Stimulated activated CD4-positive, alpha-beta T cell treated with anti-CD3 and anti-CD28 coated beads, Interleukin-1b, Interleukin-23, amount 100 ng/mL, for 1 hour (primary cell): ENCODE measurements at places on chromosomes 3 and 15.

DNA sequence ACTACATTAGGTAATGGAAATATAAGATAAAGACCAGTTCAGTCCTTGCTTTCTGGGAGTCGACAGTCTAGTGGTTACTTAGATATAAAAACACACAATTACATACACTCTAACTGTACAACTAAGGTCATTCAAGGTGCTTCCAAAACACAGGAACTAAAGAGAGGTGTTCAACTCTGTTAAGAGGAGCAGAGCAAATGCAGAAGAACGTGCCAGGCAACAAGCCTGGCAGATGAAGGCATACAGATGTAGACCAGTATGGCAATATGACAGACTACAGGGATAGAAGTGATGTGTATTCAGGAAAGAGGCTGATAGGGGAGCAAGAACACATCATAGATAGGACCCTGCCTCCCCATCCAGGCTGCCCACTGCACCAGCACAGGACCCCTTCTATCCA, 78.3 kb downstream of the CBLB start:
- no peak for DNase-seq

DNA sequence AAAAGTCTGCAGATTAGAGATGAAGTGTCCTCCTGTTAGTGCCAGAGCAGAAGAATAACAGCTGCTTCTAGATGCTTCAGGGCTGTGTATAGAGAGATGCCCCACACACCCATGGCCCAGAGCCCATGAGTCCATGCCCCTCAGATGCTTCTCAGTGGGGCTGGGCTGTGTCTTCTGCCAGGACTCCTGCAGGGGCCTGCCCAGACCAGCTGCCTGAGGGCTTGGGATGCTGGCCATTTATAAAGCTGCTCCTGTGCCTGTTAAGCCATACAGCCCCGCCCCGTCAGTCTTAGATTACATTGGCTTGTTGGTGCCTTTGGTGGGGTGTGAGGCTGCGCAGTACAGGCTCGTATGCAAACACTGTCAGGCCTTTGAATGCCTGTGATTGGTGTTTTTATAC, 318.0 kb upstream of the CTDSPL start:
- no peak for DNase-seq

DNA sequence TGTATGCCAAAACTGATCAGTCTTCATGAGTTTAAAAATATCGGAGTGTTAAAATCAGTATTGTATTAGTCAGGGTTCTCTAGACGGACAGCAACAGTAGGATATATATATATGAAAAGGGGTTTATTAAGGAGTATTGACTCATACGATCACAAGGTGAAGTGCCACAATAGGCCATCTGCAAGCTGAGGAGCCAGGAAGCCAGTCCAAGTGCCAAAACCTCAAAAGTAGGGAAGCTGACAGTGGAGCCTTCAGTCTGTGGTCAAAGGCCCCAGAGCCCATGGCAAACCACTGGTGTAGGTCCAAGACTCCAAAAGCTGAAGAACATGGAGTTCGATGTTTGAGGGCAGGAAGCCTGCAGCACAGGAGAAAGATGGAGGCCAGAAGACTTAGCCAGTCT, 391.0 kb upstream of the CADM2 start:
- no peak for DNase-seq

DNA sequence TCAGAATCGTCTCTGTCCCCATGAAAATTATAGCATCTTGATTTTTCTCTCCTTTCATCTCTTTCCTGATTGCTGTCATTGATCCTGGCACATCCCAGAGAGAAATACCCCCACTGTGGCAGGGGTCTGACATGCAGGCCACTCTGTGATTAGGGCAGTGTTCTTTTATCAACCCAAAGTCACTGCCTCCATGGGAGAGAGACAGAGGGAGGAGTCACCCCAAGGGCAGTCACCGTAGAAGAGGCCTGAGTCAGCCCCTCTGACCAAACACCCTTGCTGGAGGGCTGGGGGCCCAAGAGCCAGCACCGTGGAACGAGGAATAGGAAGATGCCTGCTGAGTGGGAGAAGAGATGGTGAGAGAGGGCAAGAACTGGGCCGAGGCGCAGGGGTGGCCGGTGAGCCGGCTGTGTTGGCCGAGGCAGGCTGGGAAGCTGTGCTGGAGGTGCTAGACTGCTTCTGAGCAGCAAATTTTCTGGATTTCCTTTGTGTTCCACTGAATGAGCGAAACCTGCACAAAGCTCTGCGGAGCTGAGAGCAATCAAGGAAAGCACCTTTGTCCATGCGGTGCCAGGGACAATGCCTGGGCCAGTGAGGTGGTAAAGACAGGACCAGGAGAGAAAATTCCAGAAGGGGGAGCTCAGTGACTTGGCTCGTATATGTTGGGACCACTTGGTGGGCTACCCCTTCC, 103.8 kb downstream of the ADCY5 start:
- no peak for DNase-seq

DNA sequence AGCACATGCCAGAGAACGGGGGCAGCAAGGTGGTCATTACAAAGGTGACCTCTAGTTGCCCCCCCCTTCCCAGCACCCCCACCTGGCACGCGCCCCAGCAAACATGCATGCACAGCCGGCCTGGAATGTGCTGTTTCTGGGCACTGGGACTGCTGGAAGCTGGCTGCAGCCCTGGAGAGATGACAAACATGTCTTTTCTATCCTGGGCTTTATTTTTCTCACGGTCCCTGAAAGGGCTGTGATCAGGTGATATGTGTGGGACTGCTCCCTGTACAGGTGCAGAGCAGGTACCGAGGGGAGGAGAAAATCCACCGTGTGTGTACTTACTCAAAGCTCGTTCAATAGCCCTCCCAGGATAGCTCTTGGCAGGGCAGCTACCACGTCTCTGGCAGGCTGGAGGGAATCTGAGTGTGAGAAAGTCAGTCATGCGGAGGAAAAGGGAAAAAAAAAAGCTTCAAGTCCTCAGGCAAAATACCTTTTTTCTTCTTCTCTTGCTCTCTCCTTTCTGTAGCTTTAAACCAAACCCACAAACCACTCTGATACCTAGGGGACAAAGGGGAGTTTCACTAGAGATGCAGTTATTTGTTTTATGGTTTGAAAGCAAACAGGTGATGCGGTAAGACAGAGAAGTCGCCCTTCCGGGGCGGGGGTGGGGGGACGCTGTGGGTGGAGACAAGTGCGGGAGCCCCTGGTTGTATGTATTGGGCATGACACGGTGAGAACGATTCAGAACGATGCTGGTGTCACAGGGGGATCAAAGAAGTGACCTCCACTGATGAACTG, 5.0 kb upstream of the HES1 start:
- DNase-seq, result no peak

DNA sequence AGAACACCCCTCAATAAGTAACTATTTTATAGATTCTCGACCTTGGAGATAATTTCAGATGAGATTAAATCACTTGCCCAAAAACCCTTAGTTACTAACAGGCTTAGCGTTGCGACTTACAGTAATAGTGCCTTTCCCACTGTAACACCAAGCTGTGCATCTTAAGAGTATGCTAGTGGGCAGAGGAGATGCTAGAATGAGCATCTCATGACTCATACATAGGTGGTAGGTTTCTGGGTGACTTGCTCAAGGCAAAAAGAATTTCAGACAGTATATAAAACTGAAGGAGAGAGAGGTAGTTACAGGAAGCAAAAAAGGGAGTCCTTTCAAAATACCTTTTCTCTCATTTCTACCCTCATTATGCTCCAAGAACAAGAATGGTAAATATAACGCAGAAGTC, 3.9 kb downstream of the KATNBL1 start:
- no peak for DNase-seq

DNA sequence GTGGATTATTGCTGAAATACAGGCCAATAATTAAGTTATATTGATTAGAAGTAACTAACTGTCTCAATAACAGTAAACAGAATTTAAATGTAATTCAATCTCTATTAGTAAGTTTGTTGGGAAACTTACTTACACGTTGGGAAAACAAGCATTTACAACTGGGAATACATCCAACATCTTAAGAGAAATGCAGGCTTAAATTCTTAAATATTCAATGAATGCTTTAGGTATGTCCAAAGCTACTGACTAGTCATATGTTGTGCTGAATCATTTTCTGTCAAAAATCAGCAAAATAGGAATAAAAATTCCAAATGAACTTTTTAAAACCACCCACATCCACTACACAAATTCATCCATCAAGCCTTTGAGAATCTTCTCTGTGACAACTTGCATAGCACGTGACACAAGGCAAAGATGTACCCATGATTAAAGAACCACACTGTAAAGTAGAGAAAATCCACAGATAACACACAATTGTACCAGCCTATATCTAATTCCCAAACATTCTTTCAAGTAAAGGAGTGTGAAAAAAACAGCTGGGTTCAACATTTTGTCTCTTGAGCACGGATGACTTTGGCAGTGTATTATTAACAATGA, 60.0 kb downstream of the NMNAT3 start:
- no peak for DNase-seq

DNA sequence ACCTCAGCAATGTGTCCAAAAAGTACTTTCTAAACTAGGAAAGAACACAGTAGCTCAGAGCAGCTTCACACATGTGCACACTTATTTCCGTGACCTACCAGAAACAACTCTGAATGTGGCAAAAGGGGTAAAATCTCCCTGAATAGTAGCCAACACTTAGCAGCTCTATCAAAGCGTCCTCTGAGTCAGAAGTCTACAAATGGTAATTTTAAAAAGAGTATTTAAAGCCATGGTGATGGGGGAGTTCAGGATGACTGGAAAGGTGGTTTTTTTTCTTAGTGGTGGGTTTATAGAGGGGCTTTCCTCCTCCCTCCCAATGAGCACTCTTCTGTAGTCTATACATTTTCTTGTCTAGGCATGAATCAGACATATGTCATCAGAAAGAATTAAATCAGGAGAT, 223.8 kb upstream of the PRICKLE2 start:
- DNase-seq, result no peak

DNA sequence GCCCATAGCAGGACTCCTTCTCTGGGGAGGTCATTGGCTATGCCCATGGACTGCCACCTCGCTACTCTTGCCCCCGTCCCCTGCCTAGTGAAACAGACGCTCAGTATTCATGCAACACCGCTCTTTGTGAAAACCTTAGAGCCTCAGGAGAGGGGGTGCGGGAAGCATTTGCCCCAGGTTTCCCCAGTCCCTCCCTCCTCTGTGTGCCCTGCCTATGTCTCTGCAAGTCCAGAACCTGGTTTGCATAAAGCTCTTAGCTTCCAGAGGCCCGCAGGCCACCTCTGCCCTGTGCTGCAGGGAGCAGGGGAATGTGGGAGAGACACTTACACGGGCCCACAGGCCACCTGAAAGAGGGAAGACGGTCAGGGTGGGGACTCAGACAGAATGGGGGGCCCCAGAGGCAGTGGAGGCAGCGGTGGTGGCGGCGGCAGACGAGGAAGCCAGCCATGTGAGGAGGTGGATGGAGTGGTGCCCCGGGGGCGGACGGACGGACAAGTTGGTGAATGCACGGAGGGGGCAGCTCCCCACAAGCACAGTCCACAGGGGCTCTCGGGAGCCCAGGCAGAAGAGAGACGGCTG, 33.8 kb upstream of the CTSH start:
- DNase-seq, result no peak

DNA sequence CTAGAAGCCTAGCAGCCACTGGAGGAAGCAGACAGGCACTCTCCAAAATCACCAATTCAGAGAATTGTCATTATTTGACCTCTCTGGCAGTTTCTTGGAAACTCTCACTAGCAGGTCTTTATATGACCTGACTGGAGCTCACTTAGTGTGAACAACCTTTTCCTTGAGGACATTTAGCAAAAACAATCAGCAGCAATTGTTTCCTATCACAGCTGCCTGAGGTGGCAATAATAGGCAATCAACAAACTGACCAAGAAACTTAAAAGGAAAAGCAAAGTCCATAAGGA, 162.4 kb upstream of the STT3B start:
- DNase-seq, result no peak

- no peak for DNase-seq
Observed at GRCh38 chr3:38136393-38136776, 542 bp downstream of the ACAA1 start.

DNA sequence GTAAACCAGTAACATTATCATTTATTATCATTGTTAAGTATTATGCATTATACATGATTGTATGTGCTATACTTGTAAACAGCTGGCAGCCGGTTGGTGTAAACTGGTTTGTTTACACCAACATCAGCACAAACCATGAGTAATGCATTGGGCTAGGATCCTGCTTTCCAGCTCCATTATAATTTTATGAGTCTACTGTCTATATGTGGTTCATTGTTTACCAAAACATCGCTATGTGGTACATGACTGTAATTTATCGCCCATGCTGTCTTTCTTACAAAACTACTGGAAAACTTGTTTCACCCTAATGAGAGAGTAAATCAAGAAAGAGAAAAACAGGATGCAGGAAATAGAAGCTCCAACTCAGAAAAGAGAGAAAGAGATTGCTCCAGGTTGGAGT, 224.8 kb upstream of the CBLB start:
- no peak for DNase-seq

DNA sequence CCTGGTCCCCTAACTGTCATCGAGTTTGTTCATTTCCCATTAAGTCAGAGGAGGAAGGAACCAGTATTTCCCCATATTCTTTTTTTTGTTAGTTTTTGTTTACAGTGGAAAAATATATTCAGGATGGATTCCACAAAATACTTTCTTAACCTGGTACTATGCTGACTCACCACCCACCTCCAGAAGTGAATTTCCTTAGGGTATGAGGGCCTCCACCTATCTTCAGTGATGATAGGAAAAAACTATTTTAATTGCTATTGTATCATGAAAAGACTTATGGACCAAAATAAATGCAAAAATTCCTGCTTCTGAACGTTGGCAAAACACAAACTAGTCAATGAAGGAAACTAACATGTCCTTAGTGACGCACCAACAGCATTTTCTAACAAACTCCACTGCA, 64.2 kb upstream of the FOXP1 start:
- DNase-seq, result no peak

DNA sequence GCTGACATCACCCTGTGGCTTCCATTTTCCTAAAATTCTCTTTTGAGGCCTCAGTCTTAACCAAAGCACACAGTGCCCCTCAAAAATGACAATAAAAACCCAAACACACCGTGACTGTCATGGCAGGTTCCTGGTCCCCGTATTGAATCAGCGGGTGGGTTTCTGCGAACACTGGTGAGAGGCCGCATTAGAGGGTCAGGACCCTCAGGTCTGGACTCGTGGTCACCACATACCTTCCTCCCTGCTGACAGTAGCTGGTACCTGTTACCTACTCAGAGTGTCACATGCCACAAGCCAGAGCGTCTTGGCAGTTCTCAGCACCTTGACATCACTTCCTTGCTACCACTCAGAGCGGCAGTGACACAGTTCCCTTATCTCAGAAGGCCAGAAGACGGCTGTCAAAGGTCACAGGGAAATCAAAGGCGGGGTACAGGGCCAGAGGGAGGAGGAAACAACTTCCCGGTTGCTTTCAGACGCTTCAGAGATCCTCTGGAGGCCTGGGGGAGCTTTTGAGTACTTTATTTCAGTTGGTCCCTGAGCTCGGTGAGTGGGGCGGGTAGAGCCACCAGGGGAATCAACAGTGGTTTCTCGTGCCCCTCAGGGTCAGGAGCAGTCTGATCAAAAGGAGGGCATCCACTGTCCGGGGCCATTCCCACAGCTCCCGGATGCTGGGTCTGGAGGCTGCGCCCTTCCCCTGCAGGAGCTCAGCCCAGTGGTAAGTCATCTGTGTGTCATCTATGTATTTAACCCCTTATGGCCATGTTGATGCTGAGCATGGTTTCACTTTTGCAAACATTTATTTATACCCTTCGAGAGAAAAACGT, at the start of the genes CCR5AS and CCRL2:
Gene CCR5AS, minus strand, starts transcription at position 279 of the 824 bp plus-strand sequence.
Gene CCRL2, plus strand, starts transcription at position 472 of the 824 bp plus-strand sequence. CDS start 821 bp downstream, outside the sequence.
- no peak for DNase-seq
